ENCODE measurements at places on chromosomes 6 and 20.
A peak's percentile ranks its signal among the peaks of the same experiment; 100 is the strongest.

DNA sequence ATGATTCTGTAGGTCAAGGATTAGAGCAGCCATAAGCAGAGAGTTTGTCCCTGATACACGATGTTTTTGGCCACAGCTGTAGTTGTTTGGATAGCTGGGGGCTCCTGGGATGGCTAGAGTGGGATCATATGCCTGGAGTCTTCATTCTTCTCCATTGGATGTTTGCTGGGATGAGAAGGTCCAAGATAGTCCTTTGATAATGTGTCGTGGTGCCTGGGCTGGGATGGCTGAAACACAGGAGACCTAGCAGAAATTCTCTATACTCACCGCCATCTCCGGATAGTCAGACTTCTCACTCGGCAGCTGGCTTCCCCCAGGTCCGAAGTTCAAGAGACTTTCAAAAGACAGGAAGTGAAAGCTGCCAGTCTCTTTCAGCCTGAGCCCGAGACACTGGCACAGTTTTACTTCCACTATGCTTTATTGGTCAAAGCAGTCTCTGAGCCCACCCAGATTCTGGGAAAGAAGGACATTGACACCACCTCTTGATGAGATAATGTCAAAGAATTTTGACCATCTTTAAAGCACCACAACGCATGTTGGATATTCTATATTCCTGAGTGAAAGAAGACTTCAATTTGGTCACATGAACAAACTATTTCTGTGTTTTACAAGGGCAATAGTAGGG, 16.0 kb downstream of the MARCKS start:
- no peak for DNase-seq

DNA sequence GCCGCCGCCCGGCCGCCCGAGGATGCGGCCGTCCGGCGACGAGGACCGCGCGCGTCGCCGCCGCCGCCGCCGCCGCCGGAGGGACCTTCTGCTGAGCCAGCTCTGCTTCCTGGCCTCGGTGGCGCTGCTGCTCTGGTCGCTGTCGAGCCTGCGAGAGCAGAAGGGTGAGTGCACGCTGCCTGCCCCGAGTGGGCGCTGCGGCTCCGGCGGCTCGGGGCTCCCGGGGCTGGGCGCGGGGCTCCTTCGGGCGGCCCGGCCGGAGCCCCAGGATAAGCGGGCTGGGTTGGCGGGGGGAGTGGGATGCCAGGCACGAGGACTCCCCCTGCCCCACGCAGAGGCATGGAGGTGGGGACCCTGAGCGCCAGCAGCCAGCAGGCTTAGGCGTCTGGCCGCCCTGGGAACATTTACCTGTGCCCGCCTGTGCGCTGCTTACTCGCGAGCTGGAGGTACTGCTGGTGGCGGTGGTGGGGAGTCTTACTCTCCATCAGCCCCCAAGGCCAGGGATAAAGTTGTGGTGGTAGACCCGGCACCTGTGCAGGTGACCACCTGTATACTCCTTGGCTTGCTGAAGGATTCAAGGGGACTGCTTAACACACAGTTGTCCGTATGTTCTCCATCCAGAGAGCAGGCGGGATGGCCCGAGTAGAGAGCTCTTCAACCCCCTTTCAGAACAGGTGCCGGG, 520 bp downstream of the SLC24A3 start:
- DNase-seq, result peak; percentile 78

DNA sequence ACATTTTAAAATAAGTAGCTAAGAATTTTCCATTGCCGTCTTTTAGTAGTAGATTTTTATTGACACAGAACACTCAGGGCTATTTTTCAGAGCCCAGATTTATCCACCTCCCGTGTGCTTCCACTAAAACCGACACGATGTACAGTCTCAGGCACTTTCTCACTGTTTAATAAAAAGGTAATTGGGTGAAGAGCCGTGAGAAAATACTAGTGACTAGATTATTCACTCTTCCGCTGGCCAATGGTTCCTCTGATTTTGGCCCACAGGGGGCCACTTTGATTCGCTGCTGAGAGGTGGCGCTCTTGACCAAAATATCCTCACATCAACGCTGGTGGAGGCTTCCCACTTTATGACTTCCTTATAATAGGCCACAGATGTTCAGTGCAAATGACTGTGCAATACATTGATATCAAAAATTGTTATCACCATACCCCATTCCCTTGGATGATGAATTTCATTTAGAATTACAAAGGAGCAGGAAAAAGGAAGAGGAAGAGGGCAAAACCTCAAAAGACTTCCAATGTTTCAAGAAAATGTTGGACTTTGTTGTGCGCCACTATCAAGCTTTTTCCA, 12.3 kb upstream of the HDDC2 start:
- peak; percentile 57 for DNase-seq

DNA sequence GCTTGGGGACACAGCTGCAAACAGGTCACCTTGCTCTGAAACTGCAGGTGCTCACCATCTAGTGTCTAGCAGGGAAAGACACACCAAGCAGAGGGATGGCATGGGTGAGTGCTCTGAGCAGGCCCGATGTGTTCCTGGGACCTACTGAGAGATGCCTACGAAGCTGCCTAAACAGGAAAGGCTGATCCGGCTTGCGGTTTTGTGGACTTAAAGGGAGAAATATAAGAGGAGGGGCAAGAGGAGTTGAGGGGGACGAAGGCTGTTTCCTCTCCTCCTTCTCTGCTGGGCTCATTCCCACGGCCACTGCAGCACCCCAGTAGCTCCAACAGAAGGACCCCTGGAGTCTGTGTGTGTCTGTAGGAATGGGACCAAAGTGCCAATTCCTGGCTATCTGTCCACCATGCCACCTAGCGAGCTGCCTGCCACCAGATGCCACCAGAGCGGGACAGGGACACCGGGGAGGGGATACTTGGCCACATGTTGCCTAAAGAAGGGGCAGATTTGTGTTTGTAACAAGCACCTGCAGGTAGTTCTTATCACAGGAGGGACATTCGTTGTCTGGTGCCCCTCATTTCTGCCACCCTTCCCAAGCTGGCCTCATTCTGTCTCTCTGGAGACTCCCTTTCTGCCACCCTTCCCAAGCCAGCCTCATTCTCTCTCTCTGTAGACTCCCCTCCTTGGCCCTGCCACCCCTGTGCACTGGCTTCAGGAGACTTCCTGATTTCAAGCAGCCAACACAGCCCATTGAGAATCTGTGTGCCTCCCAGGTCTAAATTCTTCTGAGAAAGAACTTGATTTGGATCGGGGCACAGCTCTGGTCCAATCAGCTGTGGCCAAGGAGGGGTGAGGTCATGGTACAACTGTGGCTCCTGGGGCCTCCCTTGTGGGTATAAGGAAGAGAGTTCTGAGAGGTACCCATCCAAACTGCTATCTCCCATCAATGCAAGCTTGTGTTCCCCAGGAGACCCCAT, 221.8 kb downstream of the ANKRD60 start:
- no peak for DNase-seq

DNA sequence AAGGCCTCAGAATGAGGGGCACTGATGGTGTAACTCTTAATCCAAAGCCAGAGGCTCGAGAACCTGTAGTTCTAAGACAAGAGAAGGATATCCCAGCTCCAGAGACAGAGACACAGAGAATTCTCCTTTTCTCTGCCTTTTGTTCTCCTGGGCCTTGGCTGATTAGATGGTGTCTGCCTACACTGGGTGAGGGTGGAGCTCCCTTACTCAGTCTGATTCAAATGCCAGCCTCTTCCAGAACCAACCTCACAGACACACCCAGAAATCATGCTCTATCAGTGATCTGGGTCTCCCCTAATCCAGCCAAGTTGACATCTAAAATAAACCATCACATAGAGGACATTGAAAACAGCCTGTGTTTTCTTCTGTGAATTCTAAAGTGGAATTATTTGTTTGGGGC, 68.0 kb upstream of the SMIM28 start:
- no peak for DNase-seq

- no peak for DNase-seq
Measured at GRCh38 chr6:154962753-154963152, 32.4 kb upstream of the TIAM2 start.

GRCh38 chr6:85756982-85757381, 114.3 kb upstream of the SYNCRIP start:
- DNase-seq, result peak; percentile 14

DNA sequence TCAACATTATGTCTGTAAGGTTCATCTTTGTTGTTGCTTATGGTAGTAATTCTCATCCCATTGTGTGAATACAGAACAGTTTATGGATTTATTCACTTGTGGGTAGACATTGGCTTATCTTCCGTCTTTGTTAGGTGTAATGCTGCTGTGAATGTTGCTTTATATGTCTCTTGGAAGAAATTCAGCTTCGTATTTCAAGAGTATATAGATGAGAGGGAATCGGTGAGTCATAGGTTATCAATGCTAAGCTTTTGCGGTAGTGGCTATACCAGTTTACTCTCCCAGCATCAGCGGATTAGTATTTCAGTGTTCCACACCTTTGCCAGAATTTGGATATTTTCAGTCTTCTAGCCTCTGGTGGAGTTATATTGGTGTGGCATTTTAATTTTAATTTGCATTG, 77.8 kb downstream of the ZFAND3 start:
- DNase-seq, result no peak

GRCh38 chr6:132167929-132168892, 217.0 kb upstream of the CCN2 start:
- no peak for DNase-seq

- DNase-seq, result peak; percentile 3
Measured at GRCh38 chr6:6494677-6495076, 93.8 kb upstream of the LY86 start.

DNA sequence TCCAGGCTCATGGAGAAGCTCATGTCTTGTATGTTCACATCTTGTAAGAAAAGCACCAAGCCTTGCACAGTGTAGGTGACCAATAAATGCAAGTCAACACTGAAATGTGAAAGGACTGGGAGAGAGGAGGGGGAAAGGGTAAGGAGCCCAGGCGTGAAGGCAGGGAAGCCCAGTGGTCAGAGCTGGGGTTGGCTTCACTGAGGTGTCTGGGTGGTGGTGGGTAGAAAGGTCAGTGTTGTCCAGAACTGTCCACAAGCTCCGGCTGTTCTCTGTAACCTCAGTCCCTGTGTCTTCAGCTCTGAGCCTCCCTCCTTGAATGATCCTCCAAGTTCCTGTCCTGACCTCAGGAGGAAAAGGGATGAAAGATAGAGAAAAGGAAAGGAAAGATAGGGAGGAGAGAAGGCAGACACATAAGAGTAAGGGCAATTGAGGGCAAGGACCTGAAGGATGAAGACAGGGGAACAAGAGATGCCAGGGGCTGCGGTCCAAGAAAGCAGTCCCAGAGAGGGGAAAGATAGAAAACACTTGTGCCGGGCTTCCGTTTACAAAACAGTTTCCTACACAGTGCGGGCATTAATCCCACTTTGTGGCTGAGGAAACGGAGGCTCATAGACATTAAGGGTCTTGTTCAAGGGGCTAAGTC, 2.4 kb upstream of the TNXB start:
- DNase-seq, result no peak
